Adipose tissue (tissue), 3 donors: ENCODE measurements at places on chromosomes 6 and 20. TPM values are rescaled to one million over a fixed set of nuclear protein-coding genes. Genes with fewer than 3 reads are reported as not detected.

Gene SAMD10
- polyA plus RNA-seq, result 2.0 TPM

Gene TMEM217
- polyA plus RNA-seq, result 2.6 TPM

Gene AAR2
- polyA plus RNA-seq, result 17.9 TPM

Gene TFAP2A
- polyA plus RNA-seq, result 0.03 TPM

Gene ADGRF5
- polyA plus RNA-seq, result 5.8 TPM
